ENCODE measurements at places on chromosomes 3 and 15. TPM values are rescaled to one million over a fixed set of nuclear protein-coding genes. Genes with fewer than 3 reads are reported as not detected.

SLC22A13 gene
- 0.45 TPM for total RNA-seq

CSTA gene
- 15.2 TPM for total RNA-seq

SI gene
- total RNA-seq, result not detected

OR5H6 gene
- total RNA-seq, result not detected

SERINC4 gene
- total RNA-seq, result not detected

NOX5 gene
- total RNA-seq, result 0.27 TPM

MYO5C gene
- total RNA-seq, result 0.36 TPM

GATM gene
- 0.57 TPM for total RNA-seq

AP3B2 gene
- 5.8 TPM for total RNA-seq

P3H2 gene
- total RNA-seq, result 15.6 TPM

KIF23 gene
- 48.6 TPM for total RNA-seq

BTLA gene
- total RNA-seq, result not detected

AMOTL2 gene
- total RNA-seq, result 75.7 TPM

DCBLD2 gene
- 370 TPM for total RNA-seq

FOXB1 gene
- total RNA-seq, result not detected

HDAC11 gene
- total RNA-seq, result 3.9 TPM

KIAA1143 gene
- total RNA-seq, result 33.1 TPM

TNFSF10 gene
- 5.0 TPM for total RNA-seq

CFAP20DC gene
- total RNA-seq, result 1.3 TPM

LINS1 gene
- total RNA-seq, result 11.2 TPM

CTXN2 gene
- not detected for total RNA-seq

TMEM207 gene
- total RNA-seq, result not detected

PLS1 gene
- 0.99 TPM for total RNA-seq

GCHFR gene
- 0.82 TPM for total RNA-seq

MAP6D1 gene
- total RNA-seq, result 6.0 TPM

POPDC2 gene
- total RNA-seq, result 1.6 TPM

HESX1 gene
- 2.4 TPM for total RNA-seq

SLC12A1 gene
- under 0.01 TPM for total RNA-seq

Measured in fibroblast of the aortic adventitia (primary cell).